ENCODE measurements at places on chromosomes 16 and 17.

- DNase-seq: no peak
These were observed 410.5 kb downstream of the WWOX start for GRCh38 chr16:78509965-78510364.

GRCh38 chr17:68785565-68786486 is 169.4 kb downstream of the ABCA8 start:
- no peak for DNase-seq

GRCh38 chr17:68020409-68020756 is 15.2 kb upstream of the KPNA2 start:
- DNase-seq: no peak

GRCh38 chr17:74008196-74008595 is 195.3 kb upstream of the RPL38 start:
- no peak for DNase-seq

DNA sequence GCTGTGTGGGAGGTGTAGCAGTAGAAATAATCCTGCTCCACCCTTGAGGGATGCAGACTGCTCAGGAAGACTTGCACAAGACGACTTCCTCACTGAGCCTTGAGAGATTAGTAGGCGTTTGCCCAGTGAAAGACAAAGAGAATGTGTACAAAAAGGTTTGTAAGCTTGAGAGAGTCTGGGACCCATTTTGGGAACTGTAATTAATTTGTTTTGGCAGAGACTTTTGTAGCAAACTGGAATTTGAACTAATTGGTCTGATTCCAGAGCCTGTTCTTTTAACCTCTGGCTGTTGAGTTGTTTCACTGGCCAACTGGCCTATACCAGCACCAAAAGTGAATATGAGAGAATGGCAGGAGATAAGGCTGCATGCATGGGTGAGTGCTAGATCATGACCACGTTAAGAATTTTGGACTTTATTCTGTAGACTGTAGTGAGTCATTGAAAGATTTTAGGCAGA is 75.5 kb downstream of the AATF start:
- no peak for DNase-seq

- DNase-seq: no peak
These were observed 37.4 kb downstream of the TMEM186 start for GRCh38 chr16:8760021-8760420.

GRCh38 chr17:2925011-2925410 is 128.8 kb downstream of the RAP1GAP2 start:
- DNase-seq: no peak

- no peak for DNase-seq
These were observed 197.9 kb downstream of the RBFOX3 start for GRCh38 chr17:79412886-79413390.

- DNase-seq: peak; percentile 87
These were observed 8.3 kb downstream of the HS3ST3B1 start for GRCh38 chr17:14308965-14309879.

DNA sequence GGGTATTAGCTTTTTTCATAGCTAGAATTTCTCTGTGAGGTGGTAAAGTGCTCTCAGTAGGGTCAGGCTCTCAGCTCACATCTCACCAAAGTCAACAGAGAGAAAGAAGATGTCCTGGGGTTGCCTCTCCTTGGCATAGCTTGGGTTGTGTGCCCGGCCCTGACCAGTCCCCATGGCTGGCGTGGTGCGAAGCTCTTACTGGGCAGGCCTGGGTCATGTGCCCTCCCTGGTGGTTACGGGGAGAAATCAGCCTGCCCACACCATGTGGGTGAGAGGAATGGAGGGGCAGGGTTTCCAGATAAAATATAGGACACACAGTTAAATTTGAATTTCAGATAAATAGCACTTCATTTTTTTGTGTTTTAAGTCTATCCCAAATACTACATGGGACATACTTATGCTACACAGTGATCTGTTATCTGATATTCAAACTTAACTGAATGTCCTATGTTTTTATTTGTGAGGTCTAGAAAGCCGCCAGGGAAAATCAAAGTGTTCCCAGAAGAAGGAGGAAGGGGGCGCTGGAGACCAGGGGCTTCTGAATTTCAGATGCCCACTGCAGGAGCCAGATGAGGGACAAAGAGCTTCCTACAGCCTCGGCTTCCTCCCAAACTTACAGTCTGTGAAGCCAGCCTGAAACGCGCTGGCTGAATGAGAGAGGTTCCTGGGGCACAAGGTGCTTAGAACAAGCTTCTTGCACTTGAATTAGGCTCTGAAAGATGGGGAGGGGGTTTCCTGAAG is 45.4 kb downstream of the NKD1 start:
- DNase-seq: no peak

GRCh38 chr17:19002805-19003542 is 1.6 kb downstream of the FAM83G start:
- no peak for DNase-seq

GRCh38 chr16:79698341-79698753 is 97.8 kb upstream of the MAF start:
- peak; percentile 36 for DNase-seq

DNA sequence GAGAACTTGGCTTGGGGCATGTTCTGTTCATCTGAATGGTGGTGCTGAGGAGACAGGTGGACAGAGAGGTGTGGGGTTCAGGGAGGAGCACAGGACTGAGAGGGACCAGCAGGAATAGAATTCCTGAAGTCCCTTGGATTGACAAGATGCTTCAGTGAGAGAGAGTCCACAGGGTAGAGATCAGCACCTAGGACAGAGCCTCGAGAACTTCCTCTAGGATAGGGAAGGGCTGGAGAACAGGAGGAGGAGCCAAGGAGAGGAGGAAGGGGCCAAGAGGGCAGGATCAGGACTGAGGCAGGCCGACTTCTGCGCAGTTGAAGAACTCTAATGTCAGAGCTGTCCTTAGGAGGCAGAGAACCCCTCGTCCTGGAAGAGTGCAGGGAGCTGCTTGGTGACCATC is 138.4 kb downstream of the PRKCB start:
- no peak for DNase-seq

GRCh38 chr17:5793899-5794298 is 209.6 kb upstream of the NLRP1 start:
- no peak for DNase-seq

DNA sequence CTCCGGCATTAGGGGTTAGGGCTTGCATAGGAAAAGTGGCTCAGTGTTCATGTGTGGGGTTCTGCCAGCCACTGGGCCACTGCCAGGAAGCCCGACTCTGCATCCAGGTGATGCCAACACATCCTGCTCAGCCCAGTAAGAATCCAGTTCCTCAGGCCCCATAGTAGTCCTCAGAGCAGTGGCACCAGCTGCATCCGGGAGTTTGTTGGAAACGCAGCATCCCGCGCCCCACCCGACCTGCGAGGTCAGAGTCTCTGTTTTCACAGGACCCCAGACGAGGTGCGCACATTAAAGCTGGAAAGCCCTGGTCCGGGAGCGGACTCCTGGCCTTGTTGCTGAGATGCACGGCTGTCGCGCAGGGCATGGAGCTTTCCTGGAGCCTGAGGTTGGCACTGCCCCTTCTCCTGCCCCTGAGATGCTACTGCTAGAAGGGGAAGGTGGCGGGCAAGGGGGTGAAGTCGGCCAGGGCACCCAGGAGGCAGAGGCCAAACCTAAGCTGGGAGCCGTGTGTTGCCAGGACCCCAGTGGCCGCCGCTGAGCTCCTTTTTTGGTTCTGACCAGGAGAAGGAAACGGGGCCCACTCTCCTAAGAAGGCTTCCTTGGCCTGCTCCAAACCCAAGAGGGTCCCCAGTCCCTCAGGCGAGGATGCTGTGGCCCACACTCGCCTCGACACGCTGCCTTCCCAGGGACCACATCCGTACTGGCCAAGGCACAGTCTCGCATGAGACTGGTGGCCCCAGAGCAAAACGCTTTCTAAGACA is 44.4 kb downstream of the NOS2 start:
- DNase-seq: peak; percentile 3

- DNase-seq: no peak
These were observed 741 bp upstream of the GRB2 start for GRCh38 chr17:75406222-75406615.

DNA sequence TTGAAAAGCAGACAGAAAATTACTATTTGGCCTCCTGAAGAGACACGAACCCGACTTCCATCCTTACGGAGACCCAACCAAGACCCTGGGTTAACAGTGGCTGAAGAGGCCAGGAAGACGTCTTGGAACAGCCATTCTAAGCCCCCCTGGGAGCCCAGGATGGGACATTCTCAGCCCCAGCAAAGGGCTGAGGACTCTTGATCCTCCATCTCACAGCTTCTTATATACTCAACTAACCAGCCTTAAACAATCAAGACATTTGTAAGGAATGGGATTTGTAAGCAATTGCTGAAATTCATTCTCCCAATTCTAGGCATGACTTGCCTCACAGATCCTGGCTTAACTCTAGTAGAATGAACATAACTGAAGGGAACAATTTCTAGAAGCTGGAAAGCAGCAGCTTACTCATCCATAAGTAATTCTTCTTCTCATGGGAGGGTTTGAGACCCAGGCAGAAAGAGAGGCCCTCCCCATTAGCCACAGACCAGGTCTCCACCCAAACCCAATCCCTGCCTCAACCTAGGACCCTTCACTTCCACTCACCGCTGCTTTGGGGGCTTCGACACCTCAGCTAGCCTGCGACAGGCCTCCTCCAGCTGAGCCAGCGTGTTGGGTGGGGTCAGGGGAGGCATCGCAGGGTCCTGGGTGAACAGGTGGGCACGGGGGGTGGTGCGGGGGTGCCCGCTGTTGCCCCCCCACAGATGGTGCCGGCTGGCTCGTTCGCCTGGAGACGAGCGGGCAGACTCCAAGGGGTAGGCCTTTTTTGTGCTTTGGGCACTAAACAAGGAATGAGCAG is 25.5 kb downstream of the AXIN2 start:
- no peak for DNase-seq

DNA sequence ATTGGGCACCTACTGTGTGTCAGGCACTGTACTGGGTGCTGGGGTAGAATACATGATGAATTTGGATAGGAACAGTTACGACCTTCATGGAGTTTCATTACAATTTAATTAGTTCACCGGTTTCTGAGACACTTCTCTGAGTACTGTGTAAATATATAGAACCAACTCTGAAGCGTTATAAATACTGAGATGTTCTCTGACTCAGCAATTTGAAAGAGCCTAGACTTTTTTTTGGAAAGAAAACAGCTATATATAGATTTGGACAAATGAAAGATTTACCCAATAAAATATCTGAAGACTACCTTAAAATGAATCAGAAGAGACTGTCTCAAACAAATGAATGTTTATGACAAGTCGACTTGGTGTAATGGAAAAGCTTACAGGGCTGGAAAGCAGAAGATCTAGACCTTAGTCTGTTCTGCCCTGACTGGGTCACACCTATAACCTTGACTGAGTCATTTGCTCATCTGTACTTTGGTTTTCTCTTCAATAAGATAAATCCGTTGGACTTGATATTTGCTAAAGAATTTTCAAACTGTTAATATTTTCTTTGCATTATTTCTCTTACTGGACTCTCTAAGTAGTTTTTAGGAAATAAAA is 4.6 kb upstream of the GAN start:
- no peak for DNase-seq

- no peak for DNase-seq
These were observed 33.2 kb downstream of the ACTG1 start for GRCh38 chr17:81479175-81480071.

- no peak for DNase-seq
These were observed 6.2 kb downstream of the ACD start for GRCh38 chr16:67653789-67654402.

DNA sequence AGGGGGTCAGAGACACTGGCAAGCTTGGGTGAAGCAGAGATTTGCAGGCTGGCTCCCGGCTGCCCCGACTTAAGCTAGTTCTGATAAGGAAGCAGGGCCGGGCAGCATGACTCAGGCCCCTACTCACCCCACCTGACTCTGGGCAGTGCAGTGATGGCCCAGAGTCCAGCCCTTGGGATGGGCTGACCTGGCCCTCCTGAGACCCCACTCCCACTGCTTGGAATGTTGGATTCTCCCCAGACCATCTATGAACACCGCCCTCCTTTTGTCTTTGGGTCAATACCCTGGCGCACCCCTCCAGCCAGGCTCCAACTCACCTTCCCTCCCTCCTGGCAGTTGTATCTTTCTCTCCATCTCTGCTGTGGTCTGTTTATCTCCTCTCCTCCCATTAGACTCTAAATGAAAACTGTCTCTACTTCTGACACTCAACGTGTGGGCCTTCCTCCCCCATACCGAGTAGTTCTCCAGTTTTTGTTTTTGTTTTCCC is 21.0 kb downstream of the LGALS3BP start:
- DNase-seq: no peak

DNA sequence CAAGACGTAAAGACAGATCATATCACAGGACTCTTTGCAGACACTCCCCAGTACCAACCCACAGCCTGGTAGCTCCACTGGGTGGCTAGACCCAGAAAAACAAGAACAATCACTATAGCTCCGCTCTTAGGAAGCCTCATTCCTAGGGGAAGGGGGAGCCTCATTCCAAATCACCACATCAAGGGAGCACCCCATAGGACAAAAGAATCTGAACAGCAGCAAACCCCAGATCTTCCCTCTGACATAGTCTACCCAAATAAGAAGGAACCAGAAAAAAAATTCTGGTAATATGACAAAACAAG is 237.8 kb downstream of the CEP112 start:
- DNase-seq: no peak

DNA sequence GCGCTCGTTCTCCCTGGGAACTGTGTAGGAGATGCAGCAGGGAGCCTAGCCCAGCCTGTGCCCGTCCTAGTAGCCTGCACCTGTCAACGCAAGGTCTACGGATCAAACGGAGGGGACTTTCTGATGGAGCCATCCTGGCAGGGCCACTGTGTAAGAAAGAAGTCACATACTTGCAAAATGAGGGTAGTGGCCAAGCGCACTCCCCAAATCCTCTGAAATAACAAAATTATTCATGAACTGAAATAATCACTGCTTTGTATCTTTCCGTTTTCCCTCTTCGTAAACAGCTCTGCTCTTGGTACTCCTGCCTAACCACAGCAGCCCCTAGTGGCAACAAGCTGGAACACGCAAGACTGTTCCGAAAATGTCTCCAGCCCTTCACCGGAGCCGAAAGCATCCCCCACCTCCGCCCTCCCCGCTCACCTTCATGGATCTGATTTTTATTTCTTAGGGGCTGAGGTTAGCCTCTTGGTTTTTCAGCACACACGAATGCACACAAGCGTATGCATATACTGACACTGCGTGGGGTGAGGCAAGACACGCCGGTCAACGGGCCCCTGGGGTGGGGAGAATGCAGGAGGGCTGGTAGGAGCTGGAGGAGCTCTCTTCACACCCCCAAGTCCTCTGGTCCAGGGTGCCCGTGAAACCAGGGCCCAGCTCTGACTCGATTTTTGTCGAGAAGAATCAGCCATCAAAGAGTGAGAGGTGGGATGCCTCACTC is 100.8 kb downstream of the ABCC12 start:
- no peak for DNase-seq

- no peak for DNase-seq
These were observed 339.8 kb upstream of the SALL1 start for GRCh38 chr16:51490866-51491265.

- DNase-seq: no peak
These were observed 8.5 kb downstream of the REXO5 start for GRCh38 chr16:20814784-20815183.

- peak; percentile 60 for DNase-seq
These were observed 3.8 kb downstream of the PMP22 start for GRCh38 chr17:15261258-15261801.

DNA sequence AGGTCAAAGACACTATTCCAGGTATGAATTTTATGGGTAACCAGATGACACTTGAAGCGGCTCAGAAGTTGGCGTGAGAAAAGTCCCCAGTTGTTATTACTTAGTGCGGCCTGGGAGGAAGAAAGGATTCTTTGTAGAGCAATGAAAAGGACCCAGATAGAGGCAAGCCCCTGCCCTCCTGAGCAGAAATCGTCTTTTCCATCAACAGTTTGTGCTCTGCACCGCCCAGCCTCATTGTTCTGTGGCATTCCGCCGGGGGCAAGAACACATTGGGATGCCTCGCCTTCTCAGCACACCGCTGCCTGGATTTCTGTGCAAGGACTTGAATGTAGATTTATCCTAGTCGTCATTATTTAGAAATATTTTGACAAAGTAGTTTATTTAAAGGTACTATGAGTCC is 32.7 kb upstream of the CRHR1 start:
- no peak for DNase-seq

All from uterus (tissue), 4 donors.